Dermis blood vessel endothelial cell (primary cell): ENCODE measurements at places on chromosomes 1 and 21. TPM values are rescaled to one million over a fixed set of nuclear protein-coding genes. Genes with fewer than 3 reads are reported as not detected.

GRCh38 chr1:226684026-226684425, 55.1 kb downstream of the ITPKB start:
- DNase-seq = no peak

DNA sequence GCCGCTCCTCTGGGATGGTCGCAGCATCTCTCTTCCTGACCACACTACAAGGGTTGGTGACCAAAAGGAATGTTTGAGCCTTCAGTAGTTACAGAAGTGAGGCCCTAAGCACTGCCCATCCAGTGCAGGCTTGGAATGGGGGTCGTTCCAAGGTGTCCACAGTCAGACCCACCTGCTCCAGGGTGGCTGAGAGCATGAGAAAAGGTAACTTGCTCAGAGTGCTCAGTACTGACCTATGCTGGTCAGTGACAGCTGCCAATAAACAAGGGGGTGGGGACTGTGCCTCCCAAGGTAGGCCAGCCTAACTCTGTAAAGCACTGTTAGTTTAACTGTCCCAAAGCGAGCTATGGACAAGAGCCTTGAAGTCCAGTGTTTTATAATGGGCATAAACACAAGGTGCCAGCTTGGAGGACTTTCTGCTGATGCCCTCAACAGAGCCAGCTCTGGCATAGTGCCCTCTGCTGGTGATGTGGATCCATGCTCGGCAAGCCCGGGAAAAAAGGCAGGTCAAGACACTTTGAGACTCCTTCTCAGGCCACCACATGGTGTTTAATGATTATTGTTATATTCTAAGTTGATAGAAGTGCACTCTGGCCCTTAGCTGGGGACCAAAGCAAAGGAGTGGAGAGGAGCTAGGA, 78.1 kb upstream of the DNAH14 start:
- peak; percentile 77 for DNase-seq

The DYNLT5 gene
- total RNA-seq = 1.1 and 3.9 TPM in 2 replicates

DNA sequence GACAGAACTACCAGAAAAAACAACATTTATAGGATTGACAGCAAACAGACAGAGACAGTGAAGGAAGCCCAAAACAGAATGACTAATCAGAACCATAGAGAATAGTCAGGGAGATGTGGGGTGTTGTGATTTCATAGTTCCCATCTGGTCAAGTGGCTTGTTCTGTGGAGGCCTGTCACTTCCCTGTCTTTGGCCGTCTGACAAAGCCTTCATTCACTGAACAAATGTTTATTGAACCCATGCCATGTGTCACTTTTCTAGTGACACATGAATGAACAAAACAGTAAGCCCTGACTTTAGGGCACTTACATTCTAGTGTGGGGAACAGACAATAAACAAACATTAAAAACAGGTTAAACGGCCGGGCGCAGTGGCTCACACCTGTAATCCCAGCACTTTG, 3.2 kb upstream of the SRRM1 start:
- DNase-seq = no peak

GRCh38 chr1:41394959-41395956, 34.0 kb downstream of the FOXO6 start:
- no peak for DNase-seq

DNA sequence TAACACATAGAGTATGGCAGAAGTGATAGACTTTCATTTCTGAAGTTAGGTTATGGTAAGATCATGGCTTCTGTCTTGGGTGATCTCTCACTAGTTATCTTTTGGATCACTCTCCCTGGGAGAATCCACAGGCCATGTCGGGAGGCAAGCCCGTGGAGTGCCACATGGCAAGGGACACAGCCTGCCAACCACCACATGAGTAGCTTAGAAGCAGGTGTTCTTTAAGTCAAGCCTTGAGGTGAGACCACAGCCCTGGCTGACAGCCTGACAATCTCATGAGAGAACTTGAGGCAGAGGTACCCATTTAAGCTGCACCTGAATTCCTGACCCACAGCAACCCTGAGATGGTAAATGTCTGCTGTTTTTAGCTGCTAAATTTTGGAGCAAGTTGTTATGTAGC, 130.4 kb downstream of the KCNN3 start:
- no peak for DNase-seq

GRCh38 chr1:229231754-229232119, 39.2 kb upstream of the RAB4A start:
- no peak for DNase-seq

GRCh38 chr1:83673312-83673711, 325.6 kb downstream of the TTLL7 start:
- no peak for DNase-seq

GRCh38 chr1:3553166-3553939, 58.0 kb downstream of the MEGF6 start:
- no peak for DNase-seq

- DNase-seq = no peak
Measured at GRCh38 chr1:209685821-209686220, 10.6 kb downstream of the G0S2 start.

- DNase-seq = no peak
Measured at GRCh38 chr1:62333441-62333840, 14.2 kb upstream of the KANK4 start.

The RGS1 gene
- total RNA-seq = not detected in 2 replicates

- no peak for DNase-seq
Measured at GRCh38 chr1:184210031-184210430, 158.5 kb downstream of the TSEN15 start.

The CA6 gene
- total RNA-seq = not detected in 2 replicates

The FAAH gene
- 1.0 and 2.6 TPM in 2 replicates for total RNA-seq

The SPATC1L gene
- 6.1 and 9.4 TPM in 2 replicates for total RNA-seq

DNA sequence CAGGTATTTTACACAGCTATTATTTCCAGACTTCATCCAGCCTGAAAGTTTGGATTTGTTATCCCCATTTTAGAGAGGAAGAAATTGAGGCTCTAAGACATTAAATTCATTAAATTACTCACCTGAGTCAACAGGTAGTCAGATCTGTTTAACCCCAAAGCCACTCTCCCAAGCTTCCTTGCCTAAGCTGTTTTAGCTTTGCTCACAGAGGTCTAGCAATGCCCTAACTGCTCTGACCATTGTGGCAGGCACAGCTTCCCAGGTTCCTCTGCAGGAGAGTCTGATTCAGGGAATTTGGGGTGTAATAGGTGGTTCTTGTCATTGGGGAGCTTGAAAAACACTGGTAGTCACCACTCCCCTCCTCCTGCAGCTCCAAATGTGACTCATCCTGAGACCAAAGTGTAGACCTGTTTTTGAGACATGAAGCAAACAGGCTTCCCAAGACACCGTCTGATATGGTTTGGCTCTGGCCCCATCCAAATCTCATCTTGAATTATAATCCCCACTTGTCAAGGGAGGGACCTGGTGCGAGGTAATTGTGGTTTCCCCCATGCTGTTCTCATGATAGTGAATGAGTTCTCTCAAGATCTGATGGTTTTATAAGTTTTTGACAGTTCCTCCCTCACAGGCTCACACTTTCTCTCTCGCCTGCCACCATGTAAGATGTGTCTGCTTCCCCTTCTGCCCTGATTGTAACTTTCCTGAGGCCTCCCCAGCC, 142.8 kb upstream of the DNAH14 start:
- no peak for DNase-seq

The DDX20 gene
- 25.6 and 28.1 TPM in 2 replicates for total RNA-seq

- no peak for DNase-seq
Measured at GRCh38 chr1:223343692-223344091, 20.3 kb downstream of the SUSD4 start.

The SLC5A9 gene
- 0.05 TPM in 1 of 2 replicates, not detected in the other for total RNA-seq

DNA sequence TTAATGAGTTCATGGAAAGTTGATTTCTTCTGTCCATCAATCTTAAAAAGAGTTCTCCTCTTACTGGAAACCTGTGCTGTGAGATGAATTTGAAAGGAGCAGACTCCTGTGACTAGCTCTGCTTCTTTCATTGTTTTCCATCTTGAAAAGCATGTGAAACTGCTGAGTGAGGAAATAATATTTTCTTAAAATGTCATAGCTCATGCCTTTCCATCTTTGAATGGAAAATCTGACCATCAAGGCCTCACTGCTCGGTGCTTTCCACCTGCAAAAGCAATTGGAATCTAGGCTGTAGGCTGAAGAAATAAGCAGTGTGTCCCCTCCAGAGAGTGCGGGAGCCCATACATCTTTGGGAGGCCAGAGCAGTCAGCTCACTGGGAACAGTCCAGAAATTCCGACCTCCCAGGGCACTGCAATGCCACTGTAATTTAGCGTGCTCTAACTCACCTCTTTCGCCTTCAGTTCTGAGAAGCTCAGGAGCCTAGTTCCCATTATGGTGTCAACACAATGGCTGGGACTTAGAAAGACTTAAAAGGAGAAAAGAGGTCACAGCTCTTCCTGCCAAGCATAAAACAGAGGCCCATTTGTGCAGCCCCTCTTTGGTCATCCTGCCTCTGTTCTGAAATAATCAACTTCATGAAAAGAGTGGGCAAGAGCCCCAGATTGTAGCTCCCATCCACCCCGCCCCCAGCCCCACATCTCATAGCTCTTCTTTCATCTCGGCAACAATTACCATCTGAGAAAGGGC, 50.4 kb upstream of the F3 start:
- no peak for DNase-seq

The PPM1J gene
- 0.68 and 0.74 TPM in 2 replicates for total RNA-seq

The CFHR5 gene
- not detected in 2 replicates for total RNA-seq

DNA sequence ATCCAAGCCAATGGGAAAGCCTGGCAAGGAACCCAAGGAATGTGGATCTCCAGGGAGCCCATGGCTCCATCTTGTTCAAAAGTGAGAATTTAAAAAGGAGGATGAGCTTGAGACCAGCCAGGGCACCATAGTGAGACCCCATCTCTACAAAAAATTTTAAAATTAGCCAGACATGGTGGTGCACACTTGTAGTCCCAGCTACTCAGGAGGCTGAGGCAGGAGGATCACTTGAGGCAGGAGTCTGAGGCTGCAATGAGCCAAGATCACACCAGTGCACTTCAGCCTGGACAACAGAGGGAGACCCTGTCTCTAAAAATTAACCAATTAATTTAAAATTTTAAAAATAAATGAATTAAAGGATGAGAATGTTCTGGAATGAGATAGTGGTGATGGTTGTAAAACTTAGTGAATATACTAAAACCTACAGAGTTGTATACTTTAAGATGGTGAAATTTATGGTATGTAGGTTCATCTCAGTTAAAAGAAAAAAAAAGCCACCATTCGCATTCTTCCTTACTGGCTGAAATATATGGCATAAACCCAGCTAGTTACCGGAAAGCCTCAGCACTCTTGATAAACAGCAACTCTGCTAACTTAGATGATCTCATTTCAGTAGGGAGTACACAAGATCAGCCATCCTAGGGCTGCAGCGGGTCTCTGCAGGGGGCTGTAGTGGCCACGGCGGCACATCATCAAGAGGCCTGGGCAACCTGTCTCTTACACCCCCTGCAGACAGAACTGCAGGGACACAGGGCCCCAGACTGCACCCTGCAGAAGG, 48.3 kb upstream of the H6PD start:
- no peak for DNase-seq

GRCh38 chr1:191350938-191351337, 807.3 kb upstream of the RGS18 start:
- no peak for DNase-seq

DNA sequence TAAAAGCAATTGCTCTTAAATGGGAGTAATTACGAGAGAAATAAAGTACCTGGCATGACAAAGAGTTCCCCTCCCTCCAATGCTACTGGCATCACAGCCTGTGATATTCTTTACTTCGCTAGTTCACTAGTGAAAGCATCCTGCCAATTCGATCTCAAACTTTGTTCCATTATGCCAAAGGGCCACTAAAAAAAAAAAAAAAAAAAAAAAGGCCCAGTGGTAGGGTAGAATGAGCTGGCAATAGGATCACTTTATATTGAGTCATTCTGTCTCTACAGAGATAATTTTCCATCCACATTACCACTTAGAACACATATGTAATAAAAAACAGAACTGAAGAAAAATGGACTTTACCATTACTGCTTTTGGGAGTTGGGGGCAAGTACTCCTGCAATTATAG, 11.2 kb downstream of the PUM1 start:
- peak; percentile 16 for DNase-seq

GRCh38 chr1:92951141-92951582, 10.1 kb downstream of the DIPK1A start:
- no peak for DNase-seq

DNA sequence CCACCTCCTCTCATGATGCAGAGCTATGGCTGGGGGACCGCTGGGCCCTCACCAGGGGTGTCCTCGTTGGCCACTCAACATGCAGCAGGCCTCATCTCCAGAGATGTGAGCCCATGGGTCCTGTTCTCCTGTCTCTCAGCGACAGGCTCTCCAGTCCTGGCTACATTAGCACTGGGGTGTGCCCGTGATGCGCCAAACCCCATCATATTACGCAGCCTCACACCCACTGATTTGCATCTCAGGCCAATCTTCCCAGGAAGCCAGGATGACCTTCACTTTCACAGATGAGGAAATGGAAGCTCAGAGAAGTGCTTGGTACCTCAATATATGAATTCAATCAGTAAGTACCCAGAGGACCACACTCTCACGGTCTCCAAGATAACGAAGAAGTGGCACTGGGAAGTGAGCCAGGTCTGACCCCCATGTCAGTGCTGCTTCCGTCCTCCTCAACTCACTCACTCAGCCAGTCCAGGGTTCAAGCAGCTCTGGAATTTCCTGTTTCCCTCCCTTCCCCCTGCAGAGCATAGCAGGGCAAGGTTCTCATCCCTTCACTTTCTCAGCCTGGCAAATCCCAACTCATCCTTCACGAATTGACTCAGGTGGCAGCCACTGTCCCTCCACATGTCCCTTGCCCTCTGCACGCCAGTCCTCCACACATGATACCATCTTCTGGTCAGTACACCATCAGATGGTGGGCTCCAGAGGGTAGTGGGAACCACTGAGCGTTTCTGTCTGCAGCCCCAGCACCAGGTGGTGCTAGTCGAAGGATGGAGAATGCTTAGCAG, 28.9 kb upstream of the EVA1B start:
- DNase-seq = peak; percentile 70
